ENCODE measurements at places on chromosomes 7 and 10.

DNA sequence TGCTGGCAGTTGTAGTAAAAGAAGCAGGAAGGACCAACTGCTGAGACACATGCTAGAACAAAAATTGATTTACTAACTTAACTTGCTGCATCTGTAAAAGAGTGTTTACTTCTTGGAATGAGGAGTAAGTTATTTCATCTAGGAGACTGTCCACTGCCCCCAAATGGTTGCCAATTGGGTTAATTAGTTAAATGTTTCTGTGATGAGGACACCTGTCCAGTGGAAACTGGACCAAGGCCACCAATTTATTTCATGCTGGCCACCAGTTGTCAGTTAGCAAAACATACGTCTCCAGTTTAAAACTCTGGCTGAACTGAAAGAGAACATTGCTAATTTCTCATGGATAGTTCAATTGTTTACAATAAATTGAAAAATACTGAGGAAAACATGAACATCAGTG, 191.7 kb downstream of the PPP1R9A start:
- no peak for DNase-seq

GRCh38 chr10:87966459-87966858, 103.0 kb downstream of the PTEN start:
- DNase-seq = no peak

- DNase-seq = no peak
Measured at GRCh38 chr7:113247198-113247597, 128.8 kb upstream of the SMIM30 start.

GRCh38 chr7:98870807-98871491, 1.1 kb upstream of the TMEM130 start:
- DNase-seq = no peak

DNA sequence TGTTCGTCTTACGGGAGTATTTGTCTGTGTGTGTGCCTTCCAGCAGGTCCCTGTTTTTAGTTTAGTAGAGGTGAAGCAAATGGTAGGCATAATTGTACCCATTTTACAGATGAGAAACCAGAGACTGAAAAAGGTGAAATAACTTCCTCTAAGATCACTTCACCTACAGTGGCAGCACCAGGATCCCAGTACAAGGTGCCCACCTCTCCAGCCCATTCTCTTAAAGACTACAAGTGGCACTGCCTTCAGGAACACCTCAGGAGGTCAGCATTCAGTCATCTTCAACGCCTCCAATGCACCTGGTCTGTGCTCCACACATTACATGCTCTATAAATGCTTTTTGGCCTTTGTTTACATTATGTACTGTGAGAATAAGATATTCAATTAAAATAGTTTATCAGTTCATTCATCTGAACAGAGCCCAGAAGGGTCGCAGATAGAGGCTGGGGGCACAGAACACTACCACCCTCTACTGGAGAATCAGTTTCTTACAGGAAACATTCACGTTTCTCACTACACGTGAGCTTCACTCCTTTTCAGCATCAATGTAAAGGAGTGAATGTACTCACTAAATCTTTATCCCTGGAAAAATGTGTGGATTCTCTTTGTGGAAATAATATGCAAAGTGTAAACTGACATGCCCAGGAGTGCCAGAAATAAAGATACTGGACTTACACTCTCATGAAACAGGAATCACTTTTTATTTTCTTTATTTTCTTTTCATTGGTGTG, 45.5 kb upstream of the ABLIM1 start:
- DNase-seq = no peak

GRCh38 chr7:27180431-27181420, 4.3 kb downstream of the HOXA11 start:
- no peak for DNase-seq

DNA sequence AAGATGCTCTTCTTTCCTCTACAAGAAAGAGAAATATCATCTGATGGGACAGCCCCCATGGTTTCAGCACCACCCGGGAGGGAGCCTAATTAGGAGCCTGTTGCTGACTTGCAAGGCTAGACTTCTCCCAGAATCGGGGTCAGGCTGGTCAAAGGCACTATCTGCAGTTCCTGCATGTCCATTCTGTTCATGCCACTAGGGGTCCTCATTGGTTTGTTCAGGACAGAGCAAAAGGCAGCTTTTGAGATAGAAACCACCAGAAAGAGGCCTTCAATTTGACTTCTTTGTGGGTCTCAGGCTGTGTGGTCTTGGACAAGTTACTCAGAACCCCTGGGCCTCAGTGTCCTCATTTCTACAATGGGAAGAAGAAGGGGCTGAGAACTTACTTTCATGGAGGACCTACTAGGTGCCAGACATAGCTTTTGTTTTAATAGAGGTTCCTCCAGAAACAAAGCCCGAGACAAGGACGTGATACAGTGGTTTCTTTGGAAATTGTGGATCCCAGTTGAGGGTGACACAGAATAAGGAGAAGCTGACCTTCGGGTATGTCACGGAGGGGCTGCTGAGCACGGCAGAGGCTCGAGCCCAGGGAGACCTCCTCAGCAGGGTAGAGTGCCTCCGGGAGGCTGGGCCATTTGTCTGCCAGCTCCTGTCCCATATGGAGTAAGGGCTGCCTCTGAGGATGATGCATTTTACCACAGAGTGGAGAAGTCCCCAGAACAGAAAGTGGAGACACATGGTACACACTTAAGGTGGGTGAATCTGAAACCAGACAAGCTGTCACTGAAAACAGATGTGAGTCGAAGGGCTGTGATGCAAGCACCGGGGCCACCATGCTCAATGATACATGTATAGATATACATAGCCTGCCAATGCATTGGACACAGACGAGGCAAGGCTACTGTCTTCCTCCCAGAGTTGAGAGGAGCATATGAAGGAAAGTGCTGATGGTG, 33.1 kb upstream of the NEUROD6 start:
- no peak for DNase-seq

GRCh38 chr10:63722537-63722936, 201.3 kb downstream of the REEP3 start:
- DNase-seq = no peak

DNA sequence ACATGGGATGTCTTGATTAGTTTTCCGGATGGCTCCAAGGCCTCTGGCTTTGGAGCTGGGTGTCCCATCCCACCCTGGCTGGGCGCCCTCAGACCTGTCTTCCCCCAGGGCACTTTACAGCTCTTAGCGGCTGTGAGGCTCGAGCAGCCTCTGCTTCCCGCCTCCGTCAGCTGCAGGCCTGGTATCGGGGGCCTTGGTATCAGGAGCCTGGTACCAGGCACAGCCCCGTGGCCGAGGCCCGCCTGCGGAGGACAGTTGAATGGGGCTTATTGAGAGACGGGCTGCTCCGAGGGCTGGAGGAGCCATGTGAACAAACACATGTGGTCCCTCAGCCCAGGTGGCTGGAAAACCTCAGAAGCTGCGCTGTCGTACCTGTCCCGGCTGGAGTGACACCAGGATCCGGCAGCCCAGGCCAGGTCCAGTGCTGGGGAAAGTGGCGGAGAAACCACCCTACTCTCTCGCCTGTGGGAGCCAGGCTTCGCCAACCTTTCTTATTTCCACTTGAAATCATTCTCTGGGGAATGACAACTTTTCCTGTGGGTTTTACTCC, 23.9 kb upstream of the AP5Z1 start:
- no peak for DNase-seq

DNA sequence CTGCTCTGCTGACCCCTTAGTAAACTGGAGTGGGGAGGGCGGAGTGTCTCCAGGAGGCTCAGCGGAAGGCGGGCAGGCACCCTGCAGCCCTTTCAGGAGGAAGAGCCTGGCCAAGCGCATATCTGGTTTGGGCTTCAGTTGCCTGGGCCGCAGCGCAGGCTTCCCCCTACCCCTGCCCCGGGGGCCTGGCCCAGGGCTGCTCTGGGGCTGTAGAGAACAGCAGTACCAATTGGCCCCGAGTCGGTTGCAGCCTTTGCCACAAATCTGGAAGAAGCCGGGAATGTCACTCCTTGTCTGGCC, 28.1 kb upstream of the JAKMIP3 start:
- no peak for DNase-seq

DNA sequence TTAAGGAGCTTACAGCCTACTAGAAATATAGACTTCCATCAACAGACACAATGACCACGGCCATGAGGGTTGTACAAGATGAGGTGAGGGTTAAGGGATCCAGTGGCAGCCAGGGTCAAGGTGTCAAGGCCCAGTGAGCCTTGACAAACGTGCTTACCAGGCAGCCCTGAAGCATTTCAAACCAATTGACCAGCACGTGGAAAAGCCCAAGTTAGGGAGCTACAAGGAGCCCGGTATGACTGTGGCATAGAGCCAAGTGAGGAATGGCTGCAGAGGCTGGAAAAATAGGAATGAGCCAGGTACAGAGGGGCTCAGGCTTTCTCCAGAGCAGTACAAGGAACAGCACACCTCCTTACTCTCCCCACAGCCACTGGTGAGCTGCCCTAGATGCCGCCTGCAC, 12.7 kb downstream of the AFAP1L2 start:
- DNase-seq = no peak

Measured in CD14-positive monocyte (primary cell).